Activated CD4-positive, alpha-beta T cell treated with anti-CD3 and anti-CD28 coated beads, Interleukin-2, amount 50 U/mL, for 16 hours (primary cell): ENCODE measurements at places on chromosomes 3 and 15.

- DNase-seq, result no peak
Measured at GRCh38 chr3:171871392-171872274, 28.5 kb downstream of the TMEM212 start.

GRCh38 chr3:135100366-135100765, 305.3 kb downstream of the EPHB1 start:
- no peak for DNase-seq

DNA sequence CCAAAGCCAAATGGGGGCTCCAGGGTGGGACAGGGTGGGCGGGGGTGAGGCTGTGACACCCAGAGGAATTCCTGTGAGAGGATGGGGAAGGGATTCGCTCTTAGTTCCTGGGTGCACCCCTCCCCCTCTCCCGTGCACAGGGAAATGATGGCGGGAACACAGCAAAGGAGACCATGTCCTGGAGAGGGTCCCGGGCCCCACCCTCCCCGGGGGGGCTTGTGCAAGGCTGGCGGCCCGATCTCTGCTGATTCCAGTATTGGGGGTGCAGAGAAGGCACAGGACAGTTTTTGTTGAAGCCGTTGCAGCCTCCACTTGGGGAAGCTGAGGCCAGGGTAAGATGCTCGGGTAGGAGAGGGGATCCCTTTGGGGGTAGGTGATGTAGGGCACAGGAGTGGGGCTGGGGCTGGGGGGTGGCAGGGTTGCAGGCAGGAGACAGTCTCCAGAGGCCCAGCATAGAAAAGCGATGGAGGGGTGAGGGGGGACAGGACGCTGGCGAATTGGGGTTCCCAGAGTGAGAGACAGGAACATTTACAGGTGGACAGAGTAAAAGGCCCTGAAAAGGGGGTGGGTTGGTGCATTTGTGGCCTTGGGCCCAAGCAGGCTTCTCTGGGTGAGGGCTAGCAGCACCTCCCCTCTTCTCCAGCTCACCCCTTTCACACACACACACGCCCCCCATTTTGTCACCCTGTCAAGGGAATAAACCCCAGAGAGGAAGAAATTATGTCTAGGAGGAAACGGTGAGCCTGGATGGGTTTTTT, 38.5 kb downstream of the HMCES start:
- no peak for DNase-seq

- peak; percentile 16 for DNase-seq
Measured at GRCh38 chr15:88476635-88477060, 9.1 kb downstream of the MRPS11 start.

DNA sequence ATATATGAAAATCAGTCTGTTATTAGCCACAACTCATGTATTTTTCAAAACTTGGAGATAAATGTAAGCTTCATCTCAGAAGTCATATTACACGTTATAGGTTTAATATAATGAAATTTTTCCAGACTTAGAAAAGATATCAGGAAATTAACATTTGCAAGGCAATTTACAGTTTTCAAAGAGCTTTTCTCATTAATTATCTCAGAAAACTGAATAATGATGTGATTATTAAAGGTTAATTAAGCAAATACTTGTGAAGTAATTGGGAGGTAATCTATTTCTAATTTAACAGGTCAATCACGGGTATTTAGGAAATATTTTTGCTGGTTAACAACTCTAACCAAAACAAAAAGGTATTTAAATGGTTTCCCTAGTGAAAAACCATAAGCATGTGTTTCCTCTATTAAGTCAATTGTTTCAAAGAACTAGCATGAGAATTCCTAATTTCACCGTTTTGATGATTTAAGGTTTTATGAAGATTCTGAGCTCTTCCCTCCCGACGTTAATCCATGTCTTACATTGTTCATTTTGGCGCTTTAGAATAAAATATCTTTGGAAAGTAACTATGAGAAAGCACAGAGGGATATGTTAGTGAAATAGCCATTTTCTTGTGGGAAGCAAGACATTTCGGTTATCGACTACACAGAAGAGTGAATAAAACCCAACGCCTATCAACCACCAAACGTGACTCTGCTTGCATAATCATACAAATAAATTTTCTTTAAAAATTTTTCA, 1.5 kb upstream of the NEO1 start:
- no peak for DNase-seq

DNA sequence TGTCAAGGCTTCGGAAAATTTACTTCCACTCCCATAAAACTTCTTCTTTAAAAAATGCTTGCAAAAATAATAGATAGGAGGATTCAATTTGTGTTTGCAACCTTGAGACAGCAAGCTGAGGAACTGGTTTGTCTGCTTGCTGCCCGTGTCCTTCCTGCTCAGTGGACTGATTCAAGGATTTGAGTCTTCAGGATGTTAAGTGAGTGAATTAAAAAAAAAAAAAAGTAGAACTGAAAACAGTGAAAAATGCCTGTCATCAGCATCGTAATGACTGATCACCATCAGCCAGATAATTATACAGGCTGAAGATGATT, 453.7 kb downstream of the FGF12 start:
- no peak for DNase-seq

- no peak for DNase-seq
Measured at GRCh38 chr3:10520072-10520471, 14.7 kb upstream of the ATP2B2 start.

DNA sequence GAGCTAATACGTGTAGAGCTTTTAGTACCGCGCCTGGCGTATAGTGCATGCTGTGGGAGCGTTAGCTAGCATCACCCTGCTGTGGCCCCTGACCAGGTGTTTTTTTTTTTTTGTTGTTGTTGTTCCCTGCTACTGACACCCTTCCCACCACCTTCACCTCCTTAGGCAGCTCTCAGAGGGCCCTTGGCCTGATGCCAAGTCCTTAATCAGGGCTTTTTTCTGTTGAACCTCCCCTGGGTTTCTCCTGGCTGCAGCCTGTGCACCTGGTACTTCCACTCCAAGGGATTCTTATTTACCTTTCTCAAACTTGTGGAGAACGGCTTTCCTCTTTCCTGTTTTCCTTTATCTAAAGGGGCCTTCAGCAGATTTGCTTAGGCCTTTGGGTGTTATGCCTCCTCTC, 53.3 kb downstream of the SLC7A14 start:
- DNase-seq, result no peak

GRCh38 chr3:40719660-40720287, 195.0 kb downstream of the ZNF621 start:
- DNase-seq, result no peak

- no peak for DNase-seq
Measured at GRCh38 chr3:127534161-127534451, 56.4 kb downstream of the TPRA1 start.

GRCh38 chr3:7957024-7957423, 544.6 kb upstream of the LMCD1 start:
- DNase-seq, result no peak

DNA sequence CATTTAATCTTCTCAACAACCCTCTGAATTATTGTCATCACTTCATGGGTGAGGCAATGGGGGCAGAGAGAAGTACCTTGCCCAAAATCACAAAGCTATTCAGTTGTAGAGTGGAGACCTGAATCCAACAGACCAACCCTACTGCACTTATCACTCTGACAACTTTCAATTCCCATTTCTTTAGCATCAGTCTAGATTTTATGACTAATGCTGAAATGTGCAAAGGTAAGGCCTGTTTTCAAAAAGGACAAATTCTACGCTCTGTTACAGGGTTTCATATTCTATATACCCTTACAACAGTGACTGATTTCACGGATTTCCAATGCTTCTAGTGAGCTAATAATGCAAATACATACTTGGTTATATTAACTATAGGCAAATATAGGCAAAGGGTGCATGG, 286.0 kb downstream of the ADAMTS17 start:
- no peak for DNase-seq

- DNase-seq, result no peak
Measured at GRCh38 chr3:14230729-14231128, 52.1 kb downstream of the LSM3 start.

DNA sequence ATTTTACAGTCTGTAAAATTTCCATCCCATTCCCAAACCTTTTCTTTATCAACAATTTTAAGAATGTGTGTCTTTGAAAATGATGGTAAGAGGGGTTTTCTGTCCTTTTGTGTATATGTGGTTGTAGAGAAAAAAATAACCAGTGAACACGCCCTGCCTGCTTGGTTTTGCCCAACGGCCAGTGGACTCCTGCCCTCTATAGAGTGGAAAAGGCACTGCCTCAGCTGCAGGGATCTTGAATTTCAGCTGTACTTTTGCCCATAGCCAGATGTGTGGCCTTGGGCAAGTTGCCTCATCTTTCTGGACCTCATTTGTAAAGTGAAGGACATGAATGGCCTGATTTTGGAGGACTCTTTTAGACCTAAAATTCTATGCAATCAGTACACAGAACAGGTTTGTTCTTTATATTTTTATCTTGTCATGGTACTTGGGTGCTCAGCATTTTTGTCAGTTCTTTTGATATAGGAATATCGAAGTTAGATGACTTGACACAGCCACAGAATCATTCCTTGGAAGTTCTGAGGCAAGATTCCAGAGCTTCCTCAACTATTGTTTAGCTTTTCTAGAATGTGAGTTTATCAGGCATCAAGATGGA, 81.0 kb downstream of the CLDN11 start:
- peak; percentile 18 for DNase-seq

GRCh38 chr15:88902221-88902835, 7.0 kb upstream of the HAPLN3 start:
- peak; percentile 12 for DNase-seq

DNA sequence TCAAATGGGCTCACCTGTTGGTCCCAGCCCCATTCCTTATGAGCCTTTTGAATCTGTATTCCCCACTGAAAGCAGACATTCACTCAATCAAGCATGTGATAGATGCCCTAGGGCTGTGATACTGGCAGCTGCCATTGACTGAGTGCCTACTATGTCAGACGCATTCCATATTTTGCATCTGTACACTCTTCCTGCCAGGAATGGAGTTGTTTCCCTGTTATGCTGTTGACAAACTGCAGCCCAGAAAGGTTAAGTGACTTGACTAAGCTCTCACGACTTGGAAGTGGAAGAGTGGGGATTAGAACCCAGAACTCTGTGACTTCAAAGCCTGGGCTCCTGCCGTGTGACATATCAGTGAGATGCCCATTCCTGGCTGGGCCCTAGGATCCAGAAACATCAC, 211.4 kb downstream of the RPLP1 start:
- no peak for DNase-seq

DNA sequence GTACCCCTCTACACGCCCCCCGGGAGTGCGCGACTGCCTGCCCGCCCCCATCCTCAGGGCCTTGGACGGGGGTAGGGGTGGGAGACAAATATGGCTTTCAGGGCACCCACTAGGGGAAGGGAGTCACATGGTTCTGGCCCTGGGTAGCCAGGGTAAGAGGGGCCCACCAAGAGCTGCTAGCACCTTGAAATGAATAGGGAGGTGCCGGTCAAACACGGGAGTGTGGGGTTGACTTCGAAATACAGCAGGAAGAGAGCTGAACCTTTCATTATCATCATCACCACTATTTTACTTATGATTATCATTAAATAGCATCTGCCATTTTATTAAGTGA, 489.1 kb downstream of the MAGI1 start:
- DNase-seq, result no peak

DNA sequence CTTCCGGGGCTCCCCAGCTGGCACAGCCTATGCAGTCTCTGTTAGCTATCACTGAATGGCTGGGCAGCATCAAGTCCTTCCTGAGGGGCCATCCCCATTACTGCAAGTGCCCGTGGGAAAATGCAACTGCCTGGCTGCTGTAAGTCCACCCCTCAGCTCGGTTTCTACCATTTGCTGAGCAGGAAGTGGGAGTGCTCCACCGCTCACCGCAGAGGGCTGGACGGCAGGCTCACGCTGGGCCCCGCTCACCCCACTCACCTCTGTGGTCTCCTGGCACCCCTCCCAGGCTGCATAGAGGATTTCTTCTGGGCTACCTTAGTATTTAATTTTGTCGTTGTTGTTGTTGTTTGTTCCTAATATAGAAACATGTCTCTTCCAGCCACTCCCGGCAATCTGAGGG, 270.2 kb downstream of the PLCL2 start:
- no peak for DNase-seq

DNA sequence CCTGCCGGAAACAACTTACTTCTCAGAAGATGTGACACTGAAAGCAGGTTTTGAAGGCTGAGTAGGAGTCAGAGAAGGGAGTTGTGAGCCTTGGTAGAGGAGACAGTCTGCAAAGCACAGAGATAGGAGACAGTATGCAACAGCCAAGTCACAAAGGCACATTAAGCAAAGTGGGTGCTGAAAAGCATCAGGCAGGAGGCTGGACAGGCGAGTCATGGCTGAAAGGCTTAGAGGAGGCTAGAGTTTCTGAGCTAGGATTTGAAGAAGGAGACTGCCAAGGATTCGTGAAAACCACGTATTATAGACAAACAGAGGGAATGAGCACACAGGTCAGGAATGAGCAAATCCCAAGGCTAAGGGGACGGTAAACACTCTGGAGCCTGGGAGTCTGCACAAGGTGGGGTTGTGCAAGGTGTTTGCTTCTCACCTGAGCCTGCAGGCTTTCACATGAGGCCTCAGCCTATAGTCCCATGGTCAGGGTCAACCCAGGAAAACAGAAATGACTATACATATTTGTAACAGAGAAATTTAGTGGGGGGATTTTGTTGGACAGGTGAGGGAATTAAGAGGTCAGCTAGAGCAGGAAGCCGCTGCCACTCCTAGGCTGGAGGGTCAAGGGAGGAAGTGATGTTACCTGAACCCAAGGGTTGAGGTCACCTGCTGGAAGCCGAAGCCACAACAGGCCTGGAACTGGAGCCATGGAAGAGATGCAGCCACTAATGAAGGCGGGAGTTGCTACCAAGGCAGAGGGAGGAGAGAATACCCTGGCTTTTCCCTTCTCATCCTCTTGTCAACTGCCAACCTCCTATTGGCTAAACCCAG, 23.1 kb upstream of the TRIM71 start:
- DNase-seq, result no peak

DNA sequence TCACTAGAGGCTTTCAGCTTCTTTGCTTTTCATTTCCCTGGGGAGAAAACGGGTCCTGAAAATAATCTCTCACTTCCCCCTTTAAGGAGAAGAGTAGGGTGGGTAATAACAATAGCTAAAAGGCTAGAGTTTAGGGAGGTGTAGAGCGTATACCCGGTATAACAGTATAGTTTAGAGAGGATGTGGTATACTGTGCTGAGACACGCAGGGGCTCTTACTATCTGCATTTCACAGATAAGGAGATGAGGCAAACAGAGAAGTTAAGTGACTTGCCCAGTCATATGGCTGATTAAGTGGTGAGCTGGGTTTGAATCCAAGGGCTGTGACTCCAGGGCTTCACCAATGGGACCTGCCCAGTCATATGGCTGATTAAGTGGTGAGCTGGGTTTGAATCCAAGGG, 15.0 kb upstream of the KCNMB3 start:
- DNase-seq, result peak; percentile 13
